ENCODE measurements at places on chromosomes 2 and 18. TPM values are rescaled to one million over a fixed set of nuclear protein-coding genes. Genes with fewer than 3 reads are reported as not detected.

Gene C2orf15
- total RNA-seq = 1.1 TPM

Gene DCC
- 7.1 TPM for total RNA-seq

DNA sequence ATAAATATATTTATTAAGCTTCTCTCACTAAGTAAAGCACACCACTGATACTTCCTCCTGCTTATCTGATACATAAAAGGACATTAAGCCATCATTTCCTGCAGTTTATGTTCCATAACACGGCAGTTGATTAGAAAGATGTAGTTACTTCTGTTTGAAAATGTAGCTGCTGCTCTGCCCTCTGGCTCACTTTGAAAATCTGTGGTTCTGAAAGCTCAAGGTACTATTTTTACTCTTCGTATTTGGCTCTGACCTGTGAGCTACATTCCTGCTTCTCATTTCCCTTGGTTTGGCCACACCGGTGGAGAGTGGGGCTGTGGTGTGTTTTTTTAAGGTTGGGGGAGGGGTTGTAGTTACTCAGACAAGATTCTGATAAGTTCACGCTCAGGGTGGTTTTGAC lies 12.8 kb upstream of the TTN start:
- no peak for DNase-seq

DNA sequence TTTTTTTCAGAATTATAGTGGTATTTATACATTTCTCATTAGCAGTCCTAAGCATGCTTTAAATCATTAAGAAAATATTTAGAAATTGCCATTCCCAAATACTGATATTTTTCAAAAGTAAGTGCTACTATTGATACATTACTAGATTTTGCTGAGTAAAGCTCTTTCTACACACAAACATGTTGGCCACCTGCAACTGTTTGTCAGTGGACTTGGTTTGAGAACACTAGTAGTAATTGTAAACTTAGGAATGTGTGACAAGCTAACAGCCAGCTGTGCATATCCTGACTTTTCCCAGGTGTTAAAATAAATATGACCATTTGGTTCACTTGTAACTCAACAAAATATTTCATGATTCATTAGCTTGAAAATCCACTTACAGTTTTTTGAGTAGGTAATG lies 103.1 kb downstream of the MSTN start:
- no peak for DNase-seq

DNA sequence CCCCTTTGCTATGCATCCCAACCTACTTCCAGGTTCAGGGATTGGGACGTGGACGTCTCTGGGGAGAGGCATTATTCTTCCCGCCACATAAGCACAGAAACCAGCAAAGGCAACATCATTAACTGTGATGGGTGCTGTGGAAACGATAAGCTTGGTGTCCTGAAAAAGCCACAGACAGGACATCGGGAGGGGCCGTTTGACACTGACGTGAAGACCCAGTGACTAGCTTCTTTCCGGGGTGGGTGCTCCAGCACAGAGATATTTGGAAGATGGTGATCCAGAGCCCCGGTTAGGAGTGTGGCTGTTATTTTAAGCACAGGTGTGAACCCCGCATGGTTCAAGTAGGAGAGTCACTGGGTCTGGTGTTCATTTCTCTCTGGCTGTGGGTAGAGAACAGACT lies 163.8 kb upstream of the HDAC4 start:
- no peak for DNase-seq
